ENCODE measurements at places on chromosomes 12 and 14. TPM values are rescaled to one million over a fixed set of nuclear protein-coding genes. Genes with fewer than 3 reads are reported as not detected.

The SOAT2 gene
- total RNA-seq, result not detected

The CTSG gene
- not detected for total RNA-seq

The PRDM4 gene
- total RNA-seq, result 13.7 TPM

The TTC7B gene
- 18.2 TPM for total RNA-seq

The MRPS35 gene
- 42.8 TPM for total RNA-seq

The NAB2 gene
- 40.6 TPM for total RNA-seq

The ADCK1 gene
- 5.8 TPM for total RNA-seq

The TSPAN8 gene
- 0.59 TPM for total RNA-seq
